ENCODE measurements at places on chromosomes 5 and 9.

GRCh38 chr5:119743927-119744326 lies 114.6 kb downstream of the FAM170A start:
- DNase-seq: no peak

GRCh38 chr5:146321571-146321970 lies 17.1 kb upstream of the POU4F3 start:
- no peak for DNase-seq

DNA sequence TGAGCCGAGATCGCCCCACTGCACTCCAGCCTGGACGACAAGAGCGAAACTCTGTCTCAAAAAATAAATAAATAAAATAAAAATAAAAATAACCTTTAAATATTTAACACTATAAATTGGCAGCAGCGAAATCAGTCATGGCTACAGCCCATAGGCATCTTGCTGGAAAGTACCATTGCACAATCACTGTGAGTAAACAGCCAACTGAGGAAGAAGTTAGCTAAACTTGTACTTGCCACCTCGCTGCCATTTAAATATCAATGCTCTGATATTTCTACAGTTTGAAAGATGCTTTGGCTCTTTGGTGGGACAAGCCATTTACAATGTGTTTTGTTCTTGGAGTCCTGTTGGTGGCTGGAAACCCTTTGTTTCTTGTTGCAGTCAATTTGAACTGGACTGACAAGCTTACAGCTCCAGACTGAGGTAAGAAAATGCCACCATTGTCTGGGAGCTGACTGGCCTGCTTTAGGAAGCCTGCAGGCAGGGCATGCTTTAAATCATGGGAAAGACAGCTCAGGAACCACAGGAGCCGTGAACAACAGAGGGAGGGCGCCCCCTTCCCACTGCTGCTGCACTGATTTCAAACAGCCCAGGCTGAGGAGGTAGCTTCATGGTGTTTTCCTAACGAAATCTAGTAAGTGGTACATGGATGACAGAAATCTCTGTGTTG lies 322.8 kb upstream of the RFX3 start:
- no peak for DNase-seq

DNA sequence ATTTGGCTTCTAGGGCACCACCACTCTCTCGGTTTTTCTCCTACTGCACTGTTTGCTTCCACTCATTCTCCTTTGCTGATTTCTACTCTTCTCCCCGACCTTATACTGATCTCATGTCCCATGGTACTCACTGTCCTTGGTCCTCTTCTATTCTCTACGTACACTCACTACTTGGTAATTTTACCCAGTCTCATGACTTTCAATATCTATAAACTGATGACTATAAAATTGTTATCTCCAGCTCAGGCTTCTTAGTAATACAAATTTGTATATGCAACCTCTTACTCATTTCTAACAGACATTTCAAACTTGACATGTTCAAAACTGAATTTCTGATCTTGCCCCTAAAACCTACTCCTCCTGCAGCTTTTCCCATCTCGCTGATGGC lies 4.1 kb downstream of the RAPGEF6 start:
- no peak for DNase-seq

- no peak for DNase-seq
Observed at GRCh38 chr9:34686231-34686630, 4.8 kb downstream of the CCL19 start.

- DNase-seq: no peak
Observed at GRCh38 chr9:120768886-120769285, 24.3 kb downstream of the FBXW2 start.

- DNase-seq: no peak
Observed at GRCh38 chr5:127999909-128000308, 83.7 kb upstream of the SLC12A2 start.

- no peak for DNase-seq
Observed at GRCh38 chr5:31855134-31856040, 216.5 kb downstream of the PDZD2 start.

- no peak for DNase-seq
Observed at GRCh38 chr5:138471052-138471361, 5.7 kb downstream of the EGR1 start.

DNA sequence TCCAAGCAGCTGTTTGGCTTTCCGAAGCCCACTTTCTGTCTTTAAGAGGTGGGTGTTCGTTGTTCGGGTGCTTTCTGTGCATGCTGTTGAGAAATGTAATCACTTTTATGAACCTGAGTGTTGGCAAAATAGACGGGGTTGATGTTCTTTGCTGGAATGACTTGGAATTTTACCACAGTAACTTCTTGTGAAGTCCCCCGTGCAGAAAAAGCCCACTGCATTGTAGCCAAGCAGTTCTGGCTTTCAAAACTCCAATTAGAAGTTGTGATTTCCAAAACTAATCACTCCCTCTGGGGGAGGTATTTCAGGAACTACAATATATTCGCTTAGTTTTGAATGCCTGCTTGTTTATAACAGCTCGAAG lies 111.1 kb downstream of the PAM start:
- DNase-seq: no peak

DNA sequence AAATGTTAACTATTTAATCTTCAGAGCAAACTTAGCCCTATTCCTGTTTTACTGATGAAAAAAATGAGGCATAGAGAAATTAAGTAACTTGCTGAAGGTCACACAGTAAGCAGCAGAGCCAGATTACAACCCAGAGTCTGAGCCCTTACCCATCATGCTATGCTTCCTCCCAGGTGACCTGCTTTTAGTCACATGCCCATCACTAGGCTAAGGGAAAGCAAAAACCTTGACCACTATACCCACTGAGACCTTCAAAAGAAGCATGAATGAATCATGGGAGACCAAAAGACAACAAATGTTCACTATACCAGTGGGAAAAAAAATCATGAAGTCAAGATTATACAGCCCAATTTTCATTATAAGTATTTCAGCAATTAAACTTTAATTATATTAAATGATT lies 5.3 kb upstream of the HAUS6 start:
- no peak for DNase-seq

GRCh38 chr5:56640763-56641406 lies 174.5 kb upstream of the MAP3K1 start:
- no peak for DNase-seq

DNA sequence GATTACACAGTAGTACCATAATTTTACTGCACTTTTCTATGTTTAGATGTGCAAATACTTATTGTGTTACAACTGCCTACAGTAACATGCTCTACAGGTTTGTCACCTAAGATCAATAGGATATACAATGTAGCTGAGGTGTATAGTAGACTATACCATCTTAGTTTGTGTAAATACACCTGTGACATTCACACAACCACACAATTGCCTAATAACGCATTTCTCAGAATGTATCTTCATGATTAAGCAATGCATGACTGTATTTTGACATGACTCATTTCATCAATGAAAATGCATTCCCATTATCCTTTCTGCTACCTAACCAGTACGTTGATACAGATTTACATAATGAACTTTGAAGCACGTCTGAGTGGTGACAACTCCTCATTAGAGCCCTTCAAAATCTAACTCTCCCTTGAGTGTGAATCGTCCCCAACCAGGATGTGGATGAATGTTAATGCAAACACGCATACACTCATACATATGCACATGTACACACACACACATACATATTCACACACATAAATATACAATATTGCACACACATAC lies 28.4 kb downstream of the GZMK start:
- DNase-seq: no peak

DNA sequence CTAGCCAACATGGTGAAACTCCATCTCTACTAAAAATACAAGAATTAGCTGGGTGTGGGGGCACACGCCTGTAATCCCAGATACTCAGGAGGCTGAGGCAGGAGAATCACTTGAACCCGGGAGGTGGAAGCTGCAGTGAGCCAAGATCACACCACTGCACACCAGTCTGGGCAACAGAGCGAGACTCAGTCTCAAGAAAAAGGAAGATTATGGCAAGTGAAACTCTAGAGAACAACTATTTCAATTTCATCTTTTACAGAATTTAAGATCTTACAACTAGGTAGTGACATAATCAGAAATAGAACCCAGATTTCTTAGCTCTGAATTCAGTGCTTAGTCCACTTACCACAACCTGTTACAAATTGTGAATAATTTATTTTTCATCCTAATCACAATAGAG lies 108.8 kb upstream of the MAP3K1 start:
- no peak for DNase-seq

GRCh38 chr5:128060644-128061385 lies 22.8 kb upstream of the SLC12A2 start:
- DNase-seq: no peak

- DNase-seq: no peak
Observed at GRCh38 chr5:114360816-114361723, 800 bp upstream of the KCNN2 start.

DNA sequence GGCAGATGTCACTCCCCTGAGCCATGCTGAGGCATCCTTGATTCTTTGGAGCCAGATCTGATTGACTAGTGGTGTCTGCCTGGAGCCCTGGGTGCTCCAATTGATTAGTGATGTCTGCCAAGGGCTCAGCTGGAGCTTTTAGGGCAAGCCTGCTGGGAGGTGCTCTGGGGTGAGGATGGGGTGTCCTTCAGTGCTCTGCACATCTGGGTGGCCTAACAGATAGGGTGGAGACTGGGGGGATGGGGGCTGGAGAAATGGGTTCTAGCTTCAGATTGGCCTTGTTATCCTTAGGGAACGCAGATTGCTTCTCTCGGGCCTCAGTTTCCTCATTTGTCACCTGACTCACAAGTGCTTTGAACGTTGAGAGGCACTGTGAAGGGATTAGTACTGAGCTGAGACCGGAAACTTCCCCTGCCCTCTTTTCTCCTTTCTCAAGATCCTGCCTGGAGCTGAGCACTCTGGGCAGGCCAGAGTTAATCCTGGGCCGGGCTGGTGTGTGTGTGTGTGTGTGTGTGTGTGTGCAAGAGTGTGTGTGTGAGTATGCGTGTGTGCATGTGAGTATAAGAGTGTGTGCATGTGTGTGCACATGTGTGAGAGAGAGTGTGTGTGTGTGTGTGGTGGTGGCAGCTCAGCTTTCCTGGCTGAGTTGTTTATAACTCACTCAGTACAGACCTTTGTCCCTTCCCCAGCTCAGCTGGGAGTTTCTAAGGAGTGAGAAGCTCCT lies 5.6 kb upstream of the IER5L start:
- DNase-seq: no peak

DNA sequence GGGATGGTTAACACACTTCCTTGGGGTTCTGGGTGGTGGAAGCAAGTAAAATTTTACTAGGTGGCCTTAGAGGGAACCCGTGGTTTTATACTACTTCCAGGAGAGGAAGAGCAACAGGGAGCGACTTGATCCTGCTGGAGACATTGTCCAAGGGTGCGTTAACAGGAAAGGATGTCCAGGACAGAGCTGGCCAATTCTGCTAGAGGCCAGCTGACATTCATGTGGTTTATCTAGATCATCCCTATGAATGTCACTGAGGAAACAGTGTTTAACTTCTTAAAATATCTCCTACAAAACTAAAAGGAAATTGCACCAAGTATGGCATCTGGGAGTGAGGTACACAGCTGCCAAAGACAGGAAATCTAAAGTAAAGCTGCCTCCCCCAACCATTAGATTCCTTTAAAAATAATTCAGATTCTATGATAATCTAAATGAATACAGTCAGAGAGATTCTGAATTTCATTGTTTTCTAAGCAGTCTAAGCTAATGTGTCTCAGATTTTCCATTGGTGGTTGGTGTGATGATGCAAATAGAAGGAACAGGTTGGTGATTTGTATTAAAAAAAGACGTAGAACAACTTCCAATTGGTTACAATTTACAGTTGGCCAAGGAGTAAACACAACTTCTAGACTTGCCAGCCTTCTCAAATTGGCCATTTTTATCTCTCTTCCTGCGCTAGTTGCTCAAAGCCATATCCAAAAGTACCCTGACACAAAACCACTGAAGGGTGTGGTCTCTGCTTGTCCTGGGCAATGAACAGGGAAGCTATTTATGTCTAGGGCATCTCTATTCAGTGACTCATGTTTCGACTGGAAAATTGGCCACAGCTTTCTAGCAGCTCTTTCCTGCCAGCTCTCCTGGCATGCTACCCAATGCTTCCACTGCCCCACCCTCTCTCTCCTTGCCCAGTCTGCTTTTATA lies 574.7 kb upstream of the MEF2C start:
- no peak for DNase-seq

- no peak for DNase-seq
Observed at GRCh38 chr9:522658-523057, 308.0 kb downstream of the DOCK8 start.

- no peak for DNase-seq
Observed at GRCh38 chr5:142072488-142072887, 36.1 kb upstream of the NDFIP1 start.

DNA sequence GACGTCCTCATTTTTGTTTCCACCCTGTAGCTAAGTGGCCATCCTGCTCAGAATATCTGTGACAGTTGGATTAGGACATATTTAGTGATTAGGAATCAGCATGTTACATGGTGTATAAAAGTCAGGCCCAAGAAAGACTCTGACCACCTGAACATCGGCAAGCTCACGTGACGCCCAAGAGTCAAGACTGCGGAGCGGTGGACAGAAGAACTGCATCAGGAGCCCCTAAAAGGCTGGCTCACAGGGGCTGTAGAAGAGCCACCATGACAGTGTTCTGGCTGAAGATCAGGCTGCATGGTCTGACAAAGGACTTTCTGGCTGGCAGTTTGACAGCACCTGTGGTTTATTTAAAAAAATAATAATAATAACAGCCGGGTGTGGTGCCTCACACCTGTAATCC lies 185.3 kb downstream of the AUH start:
- DNase-seq: no peak

DNA sequence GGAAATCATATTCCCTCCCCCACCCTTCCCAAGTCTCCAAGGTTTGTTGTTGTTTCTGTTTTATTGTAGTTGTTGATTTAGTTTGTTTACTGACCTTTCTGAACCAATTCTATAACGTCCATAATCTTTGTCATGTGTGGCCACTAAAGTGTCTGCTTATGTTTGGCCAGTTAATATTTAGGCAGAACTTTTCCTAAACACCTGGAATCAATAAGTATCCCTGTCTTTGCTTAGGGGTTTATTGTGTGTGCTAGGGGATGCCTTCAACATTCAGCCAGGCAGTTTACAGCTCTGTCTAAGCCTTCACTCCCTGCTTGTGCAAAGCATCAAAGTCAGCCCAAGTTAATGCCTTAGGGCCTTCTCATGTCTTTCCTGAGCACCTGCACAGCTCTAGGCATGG lies 16.9 kb upstream of the LECT2 start:
- no peak for DNase-seq

DNA sequence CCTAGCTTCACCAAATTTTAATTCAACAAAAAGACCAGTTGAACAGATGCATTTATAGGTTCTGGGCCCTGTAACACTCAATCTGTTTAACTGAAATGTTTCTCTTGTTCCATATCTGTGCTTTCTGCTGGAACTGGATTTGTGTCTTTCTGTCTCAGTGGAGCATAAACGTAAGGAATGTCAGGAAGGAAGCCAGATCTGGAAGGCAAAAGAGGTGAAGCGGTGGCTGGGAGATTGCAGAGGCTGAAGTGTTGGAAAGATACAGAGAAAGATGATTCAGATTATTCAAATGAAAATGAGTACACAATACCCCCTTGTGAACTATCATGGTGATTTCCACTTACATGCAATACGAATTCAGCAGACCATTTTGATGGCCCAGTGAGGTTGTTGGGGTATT lies 406.8 kb downstream of the BRINP1 start:
- no peak for DNase-seq

GRCh38 chr5:150122536-150123481 lies 32.8 kb downstream of the PDGFRB start:
- DNase-seq: no peak

DNA sequence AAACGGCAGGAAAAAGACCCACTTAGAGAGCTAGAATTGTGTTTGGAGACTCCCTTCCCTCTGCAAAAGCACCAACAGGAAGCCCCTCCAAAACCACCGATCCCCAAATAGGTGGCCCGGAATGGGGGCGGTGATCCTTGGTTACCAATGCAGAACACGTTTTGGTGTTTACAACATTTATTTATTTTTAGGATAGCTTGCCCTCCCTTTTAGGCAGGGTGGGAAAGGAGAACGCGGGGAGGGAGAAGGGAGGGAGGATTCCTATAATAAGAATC lies 579 bp upstream of the NTRK2 start:
- DNase-seq: no peak

Data from stimulated activated CD4-positive, alpha-beta T cell treated with anti-CD3 and anti-CD28 coated beads, Interleukin-15, amount 100 ng/mL, for 1 hour (primary cell).